NCI-H1105 treated with DMSO at 0.1 percent for 48 hours (cell line): ENCODE measurements at places on chromosomes 6 and 20.

DNA sequence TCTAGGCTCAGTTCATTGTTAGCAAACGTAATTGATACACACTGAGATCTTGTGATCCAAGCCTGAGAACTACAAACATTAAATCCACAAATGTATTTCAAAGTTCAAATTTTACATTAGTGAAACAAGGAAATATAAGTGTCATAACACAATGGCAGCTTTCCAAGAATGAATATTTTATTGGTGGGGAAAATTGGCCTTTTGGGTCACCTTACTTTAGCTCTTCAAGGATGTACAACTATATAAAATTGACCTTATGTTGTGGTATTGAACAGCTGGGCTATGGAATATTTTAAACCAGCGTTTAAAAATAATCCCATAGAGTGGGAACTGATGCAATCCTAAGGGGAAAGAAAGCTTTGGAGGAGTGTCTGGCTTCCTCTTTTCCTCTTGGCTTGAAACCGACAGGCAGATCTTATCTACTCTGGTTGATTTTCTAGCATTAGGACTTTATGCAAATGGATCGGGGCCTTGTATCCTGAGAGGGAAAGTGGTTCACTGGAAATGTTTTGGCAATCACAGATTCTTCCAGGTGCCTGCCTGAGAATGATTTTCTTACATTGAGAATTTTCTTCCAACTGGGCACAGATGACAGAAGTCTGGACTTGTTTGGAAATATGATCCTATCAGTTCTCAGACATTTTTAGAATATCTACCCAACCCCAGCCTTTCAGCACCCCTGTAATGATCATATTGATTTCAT lies 184.8 kb upstream of the ECI2 start:
- peak; percentile 30 for DNase-seq

DNA sequence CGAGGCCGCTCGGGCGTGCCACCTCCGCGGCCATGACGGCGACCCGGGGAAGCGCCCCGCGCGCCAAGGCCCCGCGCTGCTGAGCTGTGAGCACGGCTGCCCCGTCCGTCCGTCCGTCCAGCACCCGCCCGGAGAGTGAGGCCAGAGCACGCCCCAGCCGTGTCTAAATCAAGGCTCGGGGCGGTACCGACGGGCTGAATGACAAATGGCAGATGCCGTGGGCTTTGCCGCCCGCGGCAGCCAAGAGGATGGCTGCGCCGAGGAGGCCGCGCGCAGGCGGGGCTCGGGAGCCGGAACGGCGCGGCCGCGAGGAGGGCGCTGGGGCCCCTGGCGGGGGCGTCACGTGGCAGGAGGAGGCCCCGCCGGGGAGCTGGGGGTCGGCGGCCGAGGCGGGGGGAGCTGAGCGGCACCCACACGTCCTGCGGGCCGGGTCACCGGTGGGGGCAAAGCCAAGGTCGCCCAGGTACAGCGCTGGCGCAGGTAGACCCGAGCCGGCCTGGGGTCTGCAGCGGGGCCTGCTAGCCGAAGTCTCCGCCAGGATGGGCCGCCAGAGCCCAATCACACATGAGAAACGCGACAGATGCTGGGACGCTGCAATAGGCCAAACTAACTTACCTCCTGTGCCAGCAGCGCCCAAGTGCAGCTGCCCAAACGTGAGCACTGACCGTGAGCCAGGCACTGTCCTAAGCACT lies at the start of gene PLAGL1:
Gene PLAGL1 (minus strand): TSS at position 140 of the 692 bp plus-strand sequence. CDS start 60,123 bp downstream, outside the sequence.
- peak; percentile 13 for DNase-seq

DNA sequence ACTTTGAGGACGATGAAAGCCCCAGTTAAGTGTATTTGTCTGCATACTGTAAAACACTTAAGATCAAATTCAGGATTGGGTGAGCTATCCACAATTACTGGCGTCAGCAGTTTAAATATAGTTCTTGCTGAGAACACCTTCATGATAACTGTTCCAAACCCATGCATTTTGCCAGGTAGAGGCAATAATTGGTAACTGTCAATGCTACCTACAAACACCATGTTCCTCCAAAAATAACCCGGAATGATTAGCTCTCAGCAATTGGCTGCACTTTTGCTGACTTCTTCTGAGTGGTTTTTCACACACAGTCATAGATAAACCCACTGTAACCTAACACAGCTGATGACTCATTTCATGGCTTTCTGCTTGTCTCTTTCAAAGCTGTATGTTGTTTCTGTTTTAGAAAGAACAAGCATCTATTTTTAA lies 1358.6 kb upstream of the GJE1 start:
- DNase-seq: no peak

GRCh38 chr6:163190786-163191185 lies 223.7 kb upstream of the QKI start:
- DNase-seq: no peak

GRCh38 chr6:109313139-109313538 lies 69.1 kb downstream of the CD164 start:
- DNase-seq: no peak

- no peak for DNase-seq
Measured at GRCh38 chr6:47690214-47690613, 8.2 kb upstream of the ADGRF4 start.

DNA sequence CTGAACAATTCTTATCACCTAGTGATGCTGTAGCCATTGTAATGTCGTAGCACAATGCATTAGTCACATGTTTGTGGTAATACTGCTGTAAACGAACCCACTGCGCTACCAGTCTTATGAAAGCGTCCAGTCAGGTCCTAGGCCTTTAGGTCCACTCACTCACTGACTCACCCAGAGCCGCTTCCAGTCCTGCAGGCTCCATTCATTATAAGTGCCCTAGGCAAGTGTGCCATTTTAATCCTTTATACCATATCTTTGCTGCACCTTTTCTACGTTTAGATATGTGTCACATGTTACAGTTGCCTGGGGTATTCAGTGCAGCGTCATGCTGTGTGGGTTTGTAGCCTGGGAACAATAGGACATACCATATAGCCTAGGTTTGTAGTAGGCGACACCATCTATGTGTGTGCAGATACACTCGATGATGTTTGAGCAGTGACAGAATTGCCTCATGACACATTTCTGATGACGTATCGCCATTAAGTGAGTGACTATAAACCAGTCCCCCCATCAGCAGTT lies 15.4 kb downstream of the IGF2R start:
- no peak for DNase-seq
